Fibroblast of the aortic adventitia (primary cell): ENCODE measurements at places on chromosomes 6 and 20.

DNA sequence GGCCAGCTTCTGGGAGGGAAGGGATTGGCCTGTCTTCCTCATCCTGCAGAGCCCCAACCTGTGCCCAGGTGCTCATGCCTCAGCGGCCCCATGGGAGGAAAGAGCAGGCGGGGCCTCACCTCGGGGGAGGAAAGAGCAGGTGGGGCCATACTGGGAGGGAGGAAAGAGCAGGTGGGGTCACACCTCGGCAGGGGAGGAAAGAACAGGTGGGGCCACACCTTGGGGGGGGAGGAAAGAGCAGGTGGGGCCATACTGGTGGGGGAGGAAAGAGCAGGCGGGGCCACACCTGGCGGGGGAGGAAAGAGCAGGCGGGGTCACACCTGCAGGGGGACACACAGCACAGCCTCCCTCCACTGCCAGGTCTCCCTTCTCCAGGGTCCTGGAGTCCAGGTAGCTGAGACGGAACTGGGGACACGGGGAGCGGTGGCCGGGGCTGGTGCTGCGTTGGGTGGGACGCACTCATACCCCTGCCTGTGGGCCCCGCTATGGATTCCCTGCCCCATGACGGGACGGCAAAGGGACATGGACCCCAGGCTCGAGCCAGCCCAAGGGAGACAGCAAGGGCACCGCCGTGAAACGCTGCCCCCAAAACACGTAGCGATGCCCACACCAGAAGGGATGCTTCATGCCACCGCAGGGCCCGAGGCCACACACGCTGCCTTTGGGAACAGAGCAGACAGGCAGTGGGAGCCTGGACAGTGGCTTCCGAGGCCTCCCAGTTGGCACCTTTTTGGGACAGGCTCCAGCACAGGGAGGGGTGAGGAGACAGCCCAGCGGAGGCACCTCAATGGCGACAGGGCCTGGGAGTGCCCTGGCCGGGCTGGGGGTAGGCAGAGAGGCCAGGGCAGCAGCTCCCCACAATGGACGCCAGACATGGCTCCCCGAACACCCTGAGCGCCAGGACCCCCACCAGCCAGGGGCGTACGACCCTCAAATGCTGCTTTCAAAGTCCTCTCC, 43.3 kb upstream of the CHRNA4 start:
- no peak for DNase-seq

GRCh38 chr20:35849706-35850105, 77.9 kb downstream of the PHF20 start:
- no peak for DNase-seq

DNA sequence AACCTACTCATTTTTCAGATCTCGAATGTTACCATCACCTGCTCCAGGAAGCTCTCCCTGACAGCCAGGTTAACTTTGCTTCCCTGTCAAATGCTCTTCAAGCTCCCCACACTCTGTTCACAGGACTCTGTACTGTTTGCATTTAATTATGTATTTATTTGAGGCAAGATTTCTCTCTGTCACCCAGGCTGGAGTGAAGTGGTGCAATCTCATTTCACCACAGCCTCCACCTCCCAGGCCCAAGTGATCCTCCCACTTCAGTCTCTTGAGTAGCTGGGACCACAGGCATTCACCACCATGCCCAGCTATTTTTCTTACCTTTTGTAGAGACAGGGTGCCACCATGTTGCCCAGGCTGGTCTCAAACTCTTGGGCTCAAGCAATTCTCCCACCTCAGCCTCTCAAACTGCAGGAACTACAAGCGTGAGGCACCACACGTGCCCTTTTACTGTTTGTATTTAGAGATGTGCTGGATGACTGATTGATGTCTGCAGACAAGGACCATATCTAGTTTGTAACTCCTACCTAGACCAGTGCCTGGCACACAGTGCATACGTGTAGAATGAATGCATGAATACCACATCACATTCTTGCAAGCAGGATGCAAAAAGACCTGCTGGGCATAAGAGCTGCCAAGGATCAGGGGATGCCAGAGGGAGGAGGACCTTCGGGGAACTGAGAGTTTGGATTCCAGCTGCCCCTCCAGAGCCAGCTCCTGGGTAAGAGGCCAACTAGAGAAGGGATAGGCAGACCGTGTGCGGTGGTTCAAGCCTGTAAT, 15.6 kb upstream of the CBFA2T2 start:
- DNase-seq, result no peak

DNA sequence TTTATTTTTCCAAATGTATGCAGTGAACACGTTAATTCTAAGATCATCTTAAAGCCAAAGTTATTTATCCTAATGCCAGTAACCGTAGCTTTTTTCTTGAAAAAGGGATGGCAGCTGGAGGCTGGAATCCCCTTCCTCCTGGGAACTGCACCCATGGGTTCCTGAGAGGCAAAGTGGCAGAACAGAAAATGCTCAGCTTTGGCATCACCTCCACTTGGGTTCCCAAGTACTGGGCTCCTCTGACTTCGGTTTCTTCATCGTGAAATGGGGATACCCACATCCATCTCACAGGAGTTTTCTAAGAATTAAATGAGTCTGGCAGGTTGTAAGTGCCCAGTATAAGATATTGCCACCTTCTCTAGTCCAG, 6.2 kb upstream of the DDX43 start:
- DNase-seq, result no peak

DNA sequence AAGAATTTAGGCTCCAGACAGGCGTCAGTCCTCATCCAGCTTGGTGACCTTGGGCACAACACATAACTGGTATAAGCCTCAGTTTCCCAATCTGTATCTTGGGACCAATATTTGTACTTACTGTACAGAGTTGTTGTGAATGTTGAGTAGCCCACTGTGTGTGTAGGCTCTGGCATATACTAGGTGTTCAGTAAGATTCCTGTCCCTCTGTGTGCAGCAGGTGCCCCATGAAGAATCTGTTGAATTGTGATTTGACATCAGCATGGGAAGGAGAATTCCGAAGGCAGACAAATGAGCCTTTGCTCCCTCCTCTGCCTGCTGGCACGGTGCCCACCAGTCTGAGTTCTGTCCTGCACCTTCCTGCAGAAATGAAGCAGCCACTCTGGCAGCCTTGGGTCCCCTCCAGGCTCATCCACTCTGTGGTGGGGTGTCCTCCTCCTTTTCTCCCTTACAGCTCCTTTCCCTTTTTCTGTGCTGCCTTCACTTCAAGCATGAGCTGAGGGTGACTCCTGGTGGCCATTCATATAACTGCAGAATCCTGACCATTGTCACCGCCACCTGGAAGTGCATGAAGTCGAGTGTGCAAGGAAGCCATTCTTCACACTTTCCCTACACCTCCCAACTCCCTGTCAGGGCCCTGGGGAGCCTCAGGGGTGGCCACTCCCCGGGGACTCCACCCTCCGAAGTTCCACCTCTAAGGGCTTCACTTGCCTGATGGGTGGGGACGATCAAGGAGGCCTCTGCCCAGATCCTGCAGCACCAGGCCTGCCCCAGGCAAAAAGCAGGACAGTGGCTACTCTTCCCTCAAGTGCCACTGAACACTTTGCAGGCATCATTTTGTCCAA, 48.2 kb downstream of the MRPL14 start:
- peak; percentile 78 for DNase-seq

- DNase-seq, result no peak
Observed at GRCh38 chr20:11443382-11444119, 474.1 kb upstream of the BTBD3 start.

DNA sequence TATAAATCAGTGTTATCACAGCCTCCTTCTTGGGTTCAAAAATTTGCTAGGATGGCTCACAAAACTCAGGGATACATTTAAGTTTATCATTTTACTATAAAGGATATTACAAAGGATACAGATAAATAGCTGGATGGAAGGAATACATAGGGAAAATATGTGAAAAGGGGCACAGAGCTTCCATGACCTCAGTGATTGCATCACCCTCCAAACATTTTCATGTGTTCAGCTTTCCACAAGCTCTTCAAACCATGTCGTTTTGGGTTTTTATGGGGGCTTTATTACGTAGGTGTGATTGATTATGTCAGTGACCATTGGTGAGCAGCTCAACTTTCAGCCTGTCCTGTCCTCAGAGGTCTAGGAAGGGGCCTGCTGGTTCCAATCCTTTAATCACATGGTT, 68.0 kb downstream of the CYB5R4 start:
- DNase-seq, result no peak

DNA sequence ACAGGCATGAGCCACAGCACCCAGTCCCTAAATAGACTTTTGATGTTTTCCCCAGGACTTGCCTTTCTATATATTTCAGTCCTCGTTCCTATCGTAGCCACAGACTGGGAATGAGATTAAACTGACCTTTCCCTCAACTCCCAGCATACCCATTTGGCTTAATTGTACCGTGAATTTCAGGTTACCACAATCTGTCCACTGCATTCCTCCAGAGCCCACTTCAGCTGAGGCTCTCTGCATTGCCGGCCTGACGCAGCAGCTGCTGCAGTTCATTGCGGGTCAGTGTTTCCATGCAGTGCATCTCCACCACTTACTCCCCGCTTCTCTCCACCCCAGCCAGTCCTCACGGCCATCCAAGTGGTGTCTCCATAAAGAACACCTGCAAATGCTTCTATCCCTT, 103.1 kb upstream of the RIN2 start:
- DNase-seq, result no peak

GRCh38 chr6:161961796-161962195, 687.9 kb upstream of the AGPAT4 start:
- no peak for DNase-seq

DNA sequence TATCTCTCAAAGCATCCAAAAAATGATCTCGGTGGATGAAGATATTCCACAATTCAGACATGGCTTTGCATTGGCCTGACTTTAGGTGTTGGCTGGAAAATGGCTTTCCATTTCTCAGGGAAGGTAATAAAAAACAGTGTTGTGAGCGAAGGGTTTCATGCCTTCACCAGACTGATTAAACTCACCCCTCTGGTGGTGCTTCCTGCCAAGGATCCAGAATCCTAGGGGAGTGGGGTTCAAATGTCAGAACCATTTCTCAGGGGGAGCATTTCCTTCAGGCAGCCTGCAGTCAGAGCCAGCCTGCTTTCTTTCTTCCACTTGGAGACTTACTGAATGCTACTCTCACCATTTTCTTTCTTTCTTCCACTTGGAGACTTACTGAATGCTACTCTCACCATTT, 45.7 kb upstream of the SMIM28 start:
- DNase-seq, result no peak

DNA sequence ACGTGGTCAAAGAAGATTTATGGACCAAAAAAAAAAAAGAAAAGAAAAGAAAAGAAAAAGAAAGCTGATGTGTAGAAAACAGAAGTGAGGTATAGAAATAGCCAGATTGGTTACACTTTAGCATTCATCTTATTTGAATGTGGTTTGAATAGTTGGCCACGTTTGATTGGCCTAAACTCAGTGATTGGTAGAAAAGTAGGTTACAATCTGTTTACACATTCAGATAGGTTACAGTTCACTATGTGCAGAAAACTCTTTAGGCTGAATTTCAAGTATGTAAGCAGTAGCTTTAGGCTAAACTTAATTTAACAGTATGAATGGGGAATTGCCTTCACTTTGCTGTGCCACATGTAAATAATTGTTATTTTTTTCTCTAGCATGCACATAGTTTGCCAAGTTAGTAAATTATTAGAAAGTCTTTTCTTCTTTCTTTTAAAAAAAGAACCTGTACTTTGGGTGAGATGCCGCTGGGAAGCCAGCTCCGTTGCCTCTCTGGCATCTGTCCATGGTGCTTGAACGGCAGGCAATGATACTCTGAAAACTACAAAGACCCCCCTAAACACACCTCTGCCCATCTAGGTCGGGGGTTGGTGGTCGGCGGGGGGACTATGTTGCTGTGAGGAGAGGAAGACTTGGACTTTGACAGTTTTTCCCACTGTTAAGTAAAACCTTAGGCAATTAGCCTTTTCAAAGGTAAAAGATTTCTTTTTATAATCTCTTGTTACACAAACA, 173.0 kb downstream of the AIG1 start:
- DNase-seq, result no peak

DNA sequence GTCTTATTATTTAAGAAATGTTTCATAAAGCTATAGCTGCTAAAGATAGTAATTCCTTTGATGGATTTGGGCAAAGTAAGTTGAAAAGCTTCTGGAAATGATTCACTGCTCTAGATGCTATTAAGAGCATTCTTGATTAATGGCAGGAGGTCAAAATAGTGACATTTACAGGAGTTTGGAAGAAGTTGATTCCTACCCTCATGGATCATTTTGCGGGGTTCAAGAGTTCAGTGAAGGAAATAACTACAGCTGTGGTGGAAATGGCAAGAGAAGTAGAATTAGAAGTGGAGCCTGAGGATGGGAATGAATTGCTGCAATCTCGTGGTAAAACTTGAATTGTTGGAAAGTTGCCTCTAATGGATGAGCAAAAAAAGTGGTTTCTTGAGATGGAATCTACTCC, 316.1 kb downstream of the UTRN start:
- DNase-seq, result no peak

- peak; percentile 25 for DNase-seq
Observed at GRCh38 chr6:9657994-9658393, 756.9 kb downstream of the TFAP2A start.
